Hippocampal formation (tissue), 2 donors: ENCODE measurements at places on chromosomes 2 and 18.

DNA sequence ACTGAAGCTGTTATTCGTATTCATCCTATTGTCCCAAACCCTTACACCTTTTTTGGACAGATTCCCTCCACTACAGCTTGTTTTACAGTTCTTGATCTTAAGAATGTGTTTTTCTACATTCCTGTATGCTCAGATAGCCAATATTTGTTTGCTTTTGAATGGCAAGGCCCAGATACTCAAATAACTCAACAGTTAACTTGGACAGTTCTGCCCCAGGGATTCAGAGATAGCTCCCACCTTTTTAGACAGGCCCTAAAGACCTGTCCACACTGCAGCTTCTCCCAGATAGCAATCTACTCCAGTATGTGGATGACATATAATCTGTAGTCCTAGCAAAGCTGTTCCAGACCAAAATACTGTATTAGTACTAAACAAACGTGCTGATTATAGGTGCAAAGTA lies 7.1 kb upstream of the AGXT start:
- DNase-seq = no peak

DNA sequence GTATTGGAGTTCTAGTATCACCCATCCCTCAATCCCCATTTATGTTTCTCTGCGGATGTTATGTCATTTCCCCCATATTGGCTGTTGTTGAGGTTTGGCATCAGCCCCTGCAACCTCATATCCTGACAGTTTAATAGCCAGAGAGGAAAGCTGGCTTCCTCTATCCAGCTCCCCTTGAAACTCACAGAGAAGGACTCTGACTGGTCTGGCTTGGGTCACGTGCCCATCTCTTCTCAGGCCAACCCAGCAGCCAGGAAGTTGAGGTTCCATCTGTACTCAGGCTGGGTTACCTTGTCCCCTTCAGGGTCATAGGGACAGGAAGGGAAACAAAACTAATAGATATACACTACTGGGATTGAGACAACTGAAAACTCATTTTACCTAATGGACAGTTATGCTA lies 148.0 kb upstream of the SLC14A2 start:
- no peak for DNase-seq

- no peak for DNase-seq
These were observed 111.8 kb downstream of the B3GNT2 start for GRCh38 chr2:62307469-62308389.

DNA sequence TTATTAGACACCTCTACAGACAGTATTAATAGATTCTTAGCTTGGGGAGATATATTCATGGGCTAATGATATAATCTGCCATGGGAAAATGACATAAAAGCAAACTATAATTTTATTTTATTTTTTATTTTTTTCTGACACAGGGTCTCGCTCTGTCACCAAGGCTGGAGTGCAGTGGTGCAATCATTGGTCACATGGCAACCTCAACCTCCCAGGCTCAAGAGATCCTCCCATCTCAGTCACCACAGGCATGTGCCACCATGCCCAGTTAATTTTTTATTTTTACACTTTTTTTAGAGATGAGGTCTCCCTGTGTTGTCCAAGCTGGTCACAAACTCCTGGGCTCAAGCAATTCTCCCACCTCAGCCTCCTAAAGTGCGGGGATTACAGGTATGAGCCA lies 39.3 kb downstream of the RTN4 start:
- no peak for DNase-seq

DNA sequence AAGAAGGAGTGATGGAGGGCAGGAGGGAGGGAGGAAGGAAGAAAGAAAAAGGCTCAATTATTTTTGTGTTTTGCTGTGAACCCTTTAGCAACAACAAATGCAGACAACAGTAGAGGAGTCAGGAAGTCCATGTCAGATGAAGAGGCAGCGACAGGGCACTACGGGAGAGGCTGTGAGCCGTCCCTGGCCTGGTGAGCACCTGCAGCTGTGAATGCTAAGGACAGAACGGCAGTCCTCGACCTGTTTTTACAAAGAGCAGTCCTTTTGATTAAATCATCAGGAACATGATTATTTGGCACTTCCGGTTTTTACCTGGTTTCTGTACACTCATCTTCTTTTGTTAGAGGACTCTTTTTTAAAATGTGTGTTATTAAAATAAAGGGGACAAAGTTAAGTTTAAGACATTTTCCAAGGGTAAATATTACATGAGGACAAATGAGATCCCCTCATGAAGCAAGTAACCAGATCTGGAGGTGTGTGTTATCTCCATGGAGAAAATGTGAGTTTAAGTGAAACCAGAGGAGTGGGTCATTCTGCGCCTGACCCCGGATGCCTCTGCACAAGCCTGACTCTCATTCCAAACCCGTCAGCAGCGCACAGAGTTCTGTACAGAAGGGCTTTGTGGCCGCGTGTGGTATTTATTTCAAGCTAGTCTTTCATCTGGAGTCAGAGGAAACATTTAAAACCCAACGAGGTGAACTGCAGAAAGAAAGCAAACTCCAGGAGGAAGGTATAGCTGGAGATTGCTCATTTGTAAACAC lies 492.5 kb downstream of the SOX11 start:
- DNase-seq = no peak

DNA sequence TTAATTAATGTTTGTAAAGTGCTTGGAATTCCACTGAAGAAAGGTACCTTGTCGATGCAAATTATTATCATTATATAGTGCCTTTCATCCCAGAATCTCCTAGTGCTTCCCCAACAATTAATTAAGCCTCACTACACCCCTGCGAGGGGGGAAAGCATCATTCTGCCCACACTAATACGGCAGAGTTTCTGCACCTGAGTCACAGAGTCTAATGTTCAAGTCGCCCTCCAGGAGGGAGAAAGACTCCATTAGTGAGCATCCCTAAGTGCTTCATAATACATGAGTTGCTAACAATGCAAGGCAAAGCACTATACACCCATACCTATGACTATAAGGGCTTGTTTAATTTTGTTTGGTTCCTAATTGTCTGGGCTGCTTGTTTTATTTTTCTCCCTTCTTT lies 25.4 kb upstream of the NRP2 start:
- no peak for DNase-seq

DNA sequence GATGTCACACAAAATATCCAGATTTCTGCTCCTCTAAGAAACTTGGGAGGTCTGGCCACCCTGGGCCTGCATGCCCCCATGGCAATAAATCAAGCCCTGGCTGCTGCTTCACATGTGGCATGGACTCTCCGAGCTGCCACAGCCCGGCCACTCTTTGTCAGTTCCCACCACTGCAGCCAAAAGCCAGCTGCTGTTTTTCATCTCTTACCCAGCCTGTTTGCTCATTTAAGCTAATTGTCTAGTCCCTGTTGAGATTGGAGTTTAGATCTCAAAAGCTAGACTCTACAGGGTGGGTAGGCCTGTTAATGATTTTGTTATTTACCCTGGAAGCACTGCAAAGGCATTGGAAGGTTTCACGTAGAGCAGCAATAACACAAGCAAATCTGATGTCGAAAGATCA lies 20.9 kb upstream of the ANXA4 start:
- no peak for DNase-seq

DNA sequence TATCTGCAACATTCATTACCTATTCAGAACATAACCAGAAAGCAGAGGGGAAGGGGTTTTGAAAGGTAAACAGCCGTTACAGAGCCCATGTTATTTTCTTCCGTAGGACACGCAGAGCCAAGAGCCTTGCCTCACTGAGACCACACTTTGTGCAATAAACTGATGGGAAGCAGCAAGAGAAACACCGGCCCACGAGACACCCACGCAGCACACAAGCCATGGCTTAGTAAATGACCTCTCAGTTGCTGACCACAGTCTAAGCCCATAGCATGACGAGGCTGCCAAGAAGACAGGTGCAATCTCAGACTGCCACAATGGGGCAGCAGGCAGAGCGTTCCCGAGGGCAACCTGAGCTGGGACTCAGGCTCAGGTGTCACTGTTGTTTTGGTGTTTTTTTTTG lies 59.6 kb downstream of the CABYR start:
- no peak for DNase-seq
